Fibroblast of skin of scalp (primary cell): ENCODE measurements at places on chromosomes 12 and 14.

DNA sequence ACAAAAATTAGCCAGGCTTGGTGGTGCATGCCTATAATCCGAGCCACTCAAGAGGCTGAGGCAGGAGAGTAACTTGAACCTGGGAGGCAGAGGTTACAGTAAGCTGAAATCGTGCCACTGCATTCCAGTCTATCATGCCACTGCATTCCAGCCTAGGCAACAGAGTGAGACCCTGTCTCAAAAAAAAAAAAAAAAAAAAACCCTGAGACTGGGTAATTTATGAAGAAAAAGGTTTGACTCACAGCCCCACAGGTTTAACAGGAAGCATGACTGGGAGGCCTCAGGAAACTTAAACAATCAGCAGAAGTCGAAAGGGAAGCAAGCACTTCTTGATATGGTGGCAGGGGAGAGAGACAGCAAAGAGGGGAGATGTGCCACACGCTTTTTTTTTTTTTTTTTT is 123.2 kb downstream of the GXYLT1 start:
- no peak for DNase-seq

DNA sequence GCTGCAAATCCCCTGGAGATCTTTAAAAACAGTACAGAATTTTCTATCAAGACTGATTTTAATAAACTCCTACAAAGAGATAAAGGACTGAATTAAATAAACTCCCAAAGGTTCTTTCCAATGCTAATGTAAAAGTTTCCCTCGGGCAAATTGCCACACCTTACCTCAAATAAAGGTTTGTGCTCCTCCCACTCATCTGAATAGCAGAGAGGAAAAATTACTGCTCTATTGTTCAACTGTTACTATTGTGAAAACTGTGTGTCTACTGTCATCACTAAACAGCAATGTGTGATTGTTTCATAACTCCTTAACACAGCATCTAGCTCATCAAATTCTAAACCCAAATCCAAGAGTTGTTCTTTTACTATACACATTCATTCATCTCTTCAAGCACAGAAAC is 3.2 kb downstream of the SPTLC2 start:
- no peak for DNase-seq

DNA sequence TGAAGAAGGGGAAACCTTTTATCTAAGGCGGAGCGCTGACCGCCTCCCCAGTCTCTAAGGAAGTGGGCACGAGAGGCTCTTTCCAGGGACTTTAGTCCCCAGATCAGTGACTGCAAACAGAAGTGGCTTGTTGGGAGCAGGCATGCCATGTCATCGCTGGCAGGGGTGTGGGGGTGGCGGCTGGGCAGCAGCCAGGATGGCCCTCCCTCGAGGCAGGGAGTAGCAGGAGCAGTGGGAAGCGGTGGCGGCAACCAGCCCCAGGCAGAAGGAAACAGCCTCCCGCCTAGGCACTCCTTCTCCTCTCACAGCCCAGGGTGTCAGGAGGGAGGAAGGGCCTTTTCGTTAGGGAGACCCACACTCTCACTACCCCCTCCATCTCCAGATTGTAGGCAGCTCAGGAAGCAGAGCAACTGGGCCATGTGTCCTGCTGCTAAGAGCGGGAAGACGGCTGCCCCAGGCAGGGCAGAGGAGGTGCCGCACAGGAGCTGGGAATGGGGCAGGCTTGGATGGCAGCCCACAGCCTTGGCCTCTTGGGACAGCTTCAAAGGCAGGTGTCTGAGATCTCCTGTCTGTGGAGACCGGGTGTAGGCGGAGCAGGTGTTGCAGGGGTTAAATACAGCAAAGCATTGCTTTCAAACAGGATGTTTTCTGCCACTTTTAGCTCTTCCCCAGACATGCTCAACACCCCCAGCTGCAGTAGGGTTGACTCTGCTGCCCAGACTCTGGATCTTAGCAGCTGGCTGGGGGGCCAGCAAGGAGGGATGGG is 21.8 kb downstream of the VDR start:
- peak; percentile 29 for DNase-seq

GRCh38 chr14:68232300-68233055 is 412.9 kb downstream of the RAD51B start:
- peak; percentile 98 for DNase-seq

- DNase-seq = no peak
Observed at GRCh38 chr14:100165831-100166440, 6.5 kb upstream of the DEGS2 start.

DNA sequence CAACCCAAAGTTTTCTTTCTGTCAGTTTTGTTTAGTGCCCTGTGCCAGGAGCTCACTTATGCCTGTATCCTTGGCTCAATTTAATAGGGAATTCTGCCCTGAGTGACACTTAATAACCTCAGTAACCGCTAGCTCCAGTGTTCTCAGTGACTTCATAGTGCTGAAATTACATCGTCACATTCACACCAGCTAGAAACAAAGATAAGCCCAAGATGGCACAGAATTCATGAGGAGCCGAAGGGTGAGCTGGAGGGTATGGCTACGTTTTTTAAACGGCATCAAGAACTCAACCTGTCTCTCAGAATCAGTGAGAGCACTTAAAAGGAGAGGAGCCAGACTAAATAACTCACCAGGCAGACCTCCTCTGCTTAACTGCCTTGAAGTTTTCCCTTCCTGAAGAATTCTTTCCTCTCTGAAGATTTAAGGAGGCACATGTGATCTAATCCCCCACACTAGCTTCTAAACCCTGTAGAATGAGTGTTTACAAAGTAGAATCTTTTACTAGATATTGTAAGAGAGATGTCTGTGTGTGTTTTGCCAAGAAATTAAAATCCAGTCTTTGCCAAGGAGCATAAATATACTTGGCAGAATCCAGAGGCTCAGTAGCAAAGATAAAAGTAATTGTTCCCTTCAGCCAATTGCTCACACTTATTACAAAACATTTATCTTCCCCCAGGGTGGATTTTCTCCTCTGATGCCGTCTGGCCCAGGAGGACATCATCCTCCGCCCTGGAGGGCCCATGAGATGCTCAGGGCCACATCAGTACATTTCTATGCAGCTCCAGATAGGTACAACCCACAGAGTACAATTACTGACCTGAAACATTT is 37.3 kb downstream of the PTGER2 start:
- DNase-seq = peak; percentile 38

DNA sequence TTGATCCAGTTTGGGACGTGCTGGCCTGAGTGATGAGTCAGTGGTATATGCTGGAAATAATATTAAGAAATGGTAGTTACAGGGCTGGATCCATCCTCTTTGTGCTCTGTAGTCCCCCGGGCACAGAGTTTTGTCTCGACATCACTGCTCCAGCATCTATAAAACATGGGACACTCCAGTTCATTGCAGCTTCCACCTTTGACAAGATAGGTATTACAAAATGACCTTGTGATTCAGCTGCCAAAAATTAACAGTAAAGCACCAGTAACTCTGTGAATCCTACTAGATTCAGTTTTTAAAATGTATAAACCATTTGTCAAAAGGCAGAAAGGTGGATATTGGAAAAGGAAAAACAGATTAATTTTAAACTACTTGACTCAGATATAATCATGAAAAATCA is 14.6 kb upstream of the GNG2 start:
- no peak for DNase-seq

DNA sequence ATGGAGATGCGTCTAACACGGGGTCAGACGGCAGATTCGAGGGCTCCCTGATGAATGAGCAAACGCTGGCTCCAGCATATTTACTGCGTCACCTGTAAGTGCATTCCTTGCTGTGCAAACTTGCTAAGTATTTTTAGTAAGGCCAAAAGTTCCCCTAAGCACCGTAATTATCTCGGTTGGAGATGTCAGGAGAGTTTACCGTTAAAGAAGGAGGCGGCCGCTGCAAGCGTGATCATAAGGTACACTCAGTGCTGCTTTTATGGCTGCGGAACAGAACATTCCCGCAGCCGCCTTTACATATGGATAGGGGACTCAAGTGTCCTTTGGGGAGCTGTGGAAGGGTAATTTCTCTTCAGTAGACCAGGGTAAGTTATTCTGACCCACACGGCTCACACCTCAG is 175.6 kb downstream of the GLT1D1 start:
- no peak for DNase-seq
